Activated T-helper 2 cell treated with anti-CD3 and anti-CD28 coated beads, Interferon-gamma antibody, Interleukin-2, Interleukin-4, amounts not matched to agents 10 μg/mL and 5 μg/mL and 100 μg/mL, durations not matched to agents 14 hours and 24 hours and 36 hours (primary cell): ENCODE measurements at places on chromosomes 3 and 15. TPM values are rescaled to one million over a fixed set of nuclear protein-coding genes. Genes with fewer than 3 reads are reported as not detected.

LRRC31 gene
- total RNA-seq, result 0.07 TPM in 1 of 2 replicates, not detected in the other

MNS1 gene
- total RNA-seq, result 0.14 and 1.1 TPM in 2 replicates

BLM gene
- 58.9 and 65.3 TPM in 2 replicates for total RNA-seq

SLC12A1 gene
- total RNA-seq, result not detected in 2 replicates

AGBL1 gene
- 0.14 and 0.18 TPM in 2 replicates for total RNA-seq
